ENCODE measurements at places on chromosomes 4 and X. TPM values are rescaled to one million over a fixed set of nuclear protein-coding genes. Genes with fewer than 3 reads are reported as not detected.
A peak's percentile ranks its signal among the peaks of the same experiment; 100 is the strongest.

PLAC1 gene
- not detected for total RNA-seq

GRCh38 chr4:3801931-3802550, 35.9 kb downstream of the ADRA2C start:
- DNase-seq = no peak

GRCh38 chr4:98828801-98829200, 100.1 kb downstream of the EIF4E start:
- DNase-seq = no peak

- DNase-seq = no peak
Measured at GRCh38 chr4:110830461-110830860, 207.6 kb upstream of the PITX2 start.

- no peak for DNase-seq
Measured at GRCh38 chr4:158111241-158111640, 61.6 kb downstream of the GASK1B start.

- DNase-seq = no peak
Measured at GRCh38 chr4:119725688-119726330, 97.2 kb upstream of the PDE5A start.

DNA sequence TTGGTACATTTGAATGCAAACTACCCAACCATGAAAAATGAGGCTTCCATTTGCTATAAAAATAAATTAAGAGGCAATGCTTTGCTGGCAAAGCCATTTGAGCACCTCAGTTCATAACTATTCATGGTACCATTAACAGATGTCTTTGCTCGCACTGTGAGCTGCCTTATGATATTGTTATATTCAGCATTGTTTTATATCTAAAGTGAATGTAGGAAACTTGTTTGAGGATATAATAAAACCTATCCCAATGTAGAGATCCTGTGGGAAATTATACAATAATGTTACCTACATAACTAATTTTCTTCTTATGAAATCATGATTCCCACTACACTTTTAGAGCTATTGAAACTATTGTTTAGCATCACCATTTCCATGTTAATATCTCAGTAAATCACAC, 125.2 kb upstream of the TRAM1L1 start:
- DNase-seq = no peak

OPN1LW gene
- not detected for total RNA-seq

- DNase-seq = no peak
Measured at GRCh38 chrX:40037367-40037766, 60.4 kb downstream of the BCOR start.

HSD17B13 gene
- 5.1 TPM for total RNA-seq

CHM gene
- 22.9 TPM for total RNA-seq

- DNase-seq = no peak
Measured at GRCh38 chrX:119105826-119106225, 21.8 kb downstream of the KIAA1210 start.

DNA sequence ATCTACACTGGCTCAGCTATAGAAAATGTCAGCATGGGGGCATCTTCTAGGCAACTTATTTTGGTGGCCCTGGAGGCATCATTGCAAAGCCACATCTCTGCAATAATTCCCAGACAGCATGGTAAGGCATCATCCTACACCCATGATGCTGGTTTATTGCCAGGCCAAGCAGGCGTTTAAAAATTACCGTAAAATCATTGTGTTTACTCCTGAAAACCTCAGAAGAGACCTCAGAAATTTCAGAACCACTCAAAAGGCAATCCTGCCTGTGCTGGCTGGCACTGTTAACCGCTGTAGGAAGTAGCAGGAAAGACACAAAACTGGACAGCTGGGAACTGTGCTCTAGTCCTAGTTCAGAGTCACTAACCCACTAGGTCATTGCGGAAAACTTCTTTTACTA, 63.2 kb downstream of the MID1 start:
- no peak for DNase-seq

- no peak for DNase-seq
Measured at GRCh38 chr4:87281603-87282002, 41.1 kb downstream of the HSD17B13 start.

AMER1 gene
- total RNA-seq = 3.7 TPM

DNA sequence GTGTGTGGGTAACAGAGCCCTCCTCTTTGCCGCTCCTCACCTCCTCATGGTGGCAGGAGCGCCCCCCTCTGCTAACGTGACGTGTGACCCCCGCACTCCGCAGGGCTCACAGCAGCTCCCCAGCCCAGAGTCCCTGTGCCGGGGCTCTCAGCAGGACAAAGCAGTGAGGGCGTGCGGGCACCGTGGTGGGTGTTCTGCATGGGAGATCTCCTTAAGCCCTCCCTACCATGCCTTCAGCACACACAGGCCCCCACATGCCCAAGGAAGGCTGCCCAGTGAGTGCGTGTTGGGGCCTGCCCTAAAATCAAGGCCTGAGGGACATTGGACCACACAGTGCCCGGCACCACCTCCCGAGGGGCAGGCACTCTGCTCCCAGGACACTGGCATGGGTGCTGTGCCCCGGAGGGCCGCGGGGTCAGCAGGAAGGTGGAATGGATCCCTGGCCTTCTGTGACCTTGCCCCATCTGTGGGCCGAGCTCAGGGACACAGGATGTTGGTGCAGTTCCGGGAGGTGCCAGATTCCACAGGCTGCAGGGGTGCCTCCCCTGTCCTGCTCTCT, 10.1 kb downstream of the PSAPL1 start:
- peak; percentile 44 for DNase-seq

DNA sequence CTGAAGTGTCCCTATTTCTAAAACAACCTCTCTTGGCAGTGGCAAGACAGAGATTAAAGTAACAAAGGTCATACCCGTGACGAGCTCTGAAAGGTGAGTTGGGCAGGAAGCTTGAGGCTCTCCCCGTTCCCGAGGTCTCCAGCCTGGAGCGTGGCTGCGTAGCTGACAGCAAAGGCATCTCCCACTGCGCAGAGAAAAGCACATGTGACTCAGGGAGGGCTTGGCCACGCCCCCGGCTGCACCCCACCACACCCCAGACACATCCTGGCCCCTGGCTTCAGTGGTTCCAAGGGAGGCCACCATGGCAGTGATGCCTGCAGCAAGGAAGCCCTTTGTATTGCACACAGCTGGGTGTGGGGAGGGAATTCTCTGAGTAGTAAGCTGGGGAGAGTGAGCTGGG, 23.1 kb downstream of the EVC2 start:
- no peak for DNase-seq

GRCh38 chr4:7309181-7309580, 116.8 kb downstream of the SORCS2 start:
- peak; percentile 77 for DNase-seq

DNA sequence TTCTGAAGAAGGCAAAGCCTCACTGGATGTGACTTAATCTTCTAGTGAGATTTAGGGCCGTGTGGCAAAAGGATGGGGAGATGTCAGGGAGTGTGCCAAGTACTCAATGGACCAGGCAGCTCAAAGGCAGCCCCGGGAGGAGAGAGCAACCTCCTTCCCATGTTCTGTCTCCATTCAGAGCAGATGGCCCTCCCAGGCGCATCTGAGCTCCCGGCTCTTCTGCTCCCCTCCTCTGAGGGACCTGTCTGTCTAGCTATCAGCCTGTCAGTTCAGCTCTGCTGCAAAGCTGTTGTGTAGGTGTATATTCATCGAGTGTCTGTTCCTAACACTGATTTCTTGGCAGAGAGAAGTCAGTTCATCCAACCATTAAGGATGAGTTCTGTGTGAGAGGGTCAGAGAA, 10.9 kb upstream of the PORCN start:
- DNase-seq = no peak

GRCh38 chrX:17831255-17831654, 29.8 kb downstream of the RAI2 start:
- no peak for DNase-seq

CLDN34 gene
- not detected for total RNA-seq

- peak; percentile 40 for DNase-seq
Measured at GRCh38 chr4:105994061-105994460, 98.8 kb downstream of the NPNT start.

GJB1 gene
- not detected for total RNA-seq

HTR2C gene
- not detected for total RNA-seq

DNA sequence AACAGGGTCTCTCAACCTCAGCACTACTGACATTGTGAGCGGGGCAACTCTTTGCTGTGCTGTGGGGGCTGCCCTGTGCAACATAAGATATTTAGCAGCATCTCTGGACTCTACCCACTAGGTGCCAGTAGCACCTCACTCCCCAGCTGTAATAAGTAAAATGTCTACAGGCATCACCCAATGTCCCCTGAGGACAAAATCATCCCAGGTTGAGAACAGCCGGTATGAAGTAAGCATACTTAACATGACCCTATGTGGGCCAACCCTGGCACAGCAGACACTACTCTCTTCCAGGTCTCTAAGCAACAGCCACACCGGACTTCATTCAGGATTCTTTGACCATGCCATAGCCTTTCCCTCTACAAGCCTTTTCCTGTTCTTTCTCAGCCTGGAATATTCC, 10.5 kb upstream of the MGST2 start:
- DNase-seq = peak; percentile 37

GRCh38 chr4:94803181-94803580, 45.4 kb downstream of the BMPR1B start:
- DNase-seq = no peak

- DNase-seq = no peak
Measured at GRCh38 chrX:15814771-15815365, 24.6 kb downstream of the ZRSR2 start.

GAB3 gene
- total RNA-seq = 3.9 TPM

DNA sequence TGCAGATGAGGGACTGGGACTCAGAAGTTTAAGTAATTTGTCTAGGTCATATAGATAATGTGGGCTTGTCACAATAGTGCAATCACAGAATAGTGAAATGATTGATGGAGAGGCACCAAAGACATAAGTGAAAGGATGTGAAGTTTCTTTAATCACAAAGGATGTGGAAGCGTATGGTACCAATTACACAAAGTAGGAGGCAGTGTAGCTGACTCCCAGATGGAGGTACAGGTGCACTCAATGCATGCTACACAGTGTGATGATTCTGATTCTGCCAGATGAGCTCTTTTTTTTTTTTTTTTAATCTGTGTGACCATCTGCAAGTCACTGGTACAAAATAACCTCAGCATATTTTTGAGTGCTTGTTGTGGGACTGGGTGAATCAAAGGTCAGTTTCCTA, 411.3 kb downstream of the SPRY1 start:
- DNase-seq = no peak

- no peak for DNase-seq
Measured at GRCh38 chr4:2252530-2253091, 9.3 kb downstream of the MXD4 start.

DNA sequence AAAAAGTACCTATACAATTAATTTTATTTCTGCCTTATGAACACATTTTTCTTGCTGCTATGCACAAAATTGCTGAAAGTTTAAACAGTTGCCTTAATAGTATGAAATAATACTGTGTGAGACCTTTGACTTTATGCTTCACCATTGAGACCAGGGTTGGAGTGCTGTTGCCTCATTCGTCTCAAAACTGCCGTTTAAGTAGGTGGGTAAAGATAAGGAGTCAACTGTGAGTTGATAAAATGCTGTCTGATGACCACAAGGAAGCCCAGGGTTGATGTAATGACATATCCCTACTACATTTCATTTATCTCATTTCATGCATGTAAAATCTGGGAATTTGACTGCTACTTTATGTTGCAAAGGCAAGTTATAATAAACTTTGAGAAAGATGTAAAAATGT, 23.4 kb downstream of the STK26 start:
- DNase-seq = no peak

DNA sequence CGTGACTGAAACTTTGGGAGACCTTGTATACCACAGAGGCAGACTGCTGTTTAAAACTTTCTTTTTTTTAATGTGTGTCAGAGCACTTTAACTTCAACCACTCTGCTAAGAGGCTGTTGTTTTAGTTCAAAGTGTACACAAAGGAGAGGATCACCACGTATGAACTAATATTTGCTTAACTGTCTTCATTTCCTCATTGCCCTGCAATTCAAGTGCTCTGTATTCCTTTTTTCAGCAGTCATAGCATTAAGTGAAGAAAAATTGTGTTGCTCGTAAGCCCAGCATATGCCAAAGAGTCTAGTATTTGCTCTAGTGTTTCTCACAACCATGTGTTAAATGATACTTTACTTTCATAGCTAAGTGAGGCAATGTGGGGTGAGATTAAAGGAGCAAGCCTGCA, 63.0 kb upstream of the HHIP start:
- no peak for DNase-seq

GRCh38 chr4:80730158-80730557, 300.4 kb upstream of the BMP3 start:
- DNase-seq = no peak

DNA sequence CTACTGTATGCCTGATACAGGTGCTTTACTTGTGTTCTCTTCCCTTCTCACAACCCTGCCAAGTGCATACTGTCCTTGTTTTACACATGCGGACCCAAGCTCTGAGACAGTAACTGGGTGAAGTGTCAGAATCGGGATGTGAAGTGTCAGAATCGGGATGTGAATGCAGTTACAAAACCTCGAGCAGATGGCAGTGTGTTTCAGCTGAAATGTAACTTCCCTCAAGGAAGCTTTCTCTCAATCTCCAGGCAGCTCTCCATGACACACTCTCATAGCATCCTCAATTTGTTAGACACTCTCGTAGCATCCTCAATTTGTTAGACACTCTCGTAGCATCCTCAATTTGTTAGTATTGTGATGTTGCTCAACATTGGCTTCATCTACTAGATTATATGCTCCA, 1.1 kb upstream of the HPSE start:
- no peak for DNase-seq

DNA sequence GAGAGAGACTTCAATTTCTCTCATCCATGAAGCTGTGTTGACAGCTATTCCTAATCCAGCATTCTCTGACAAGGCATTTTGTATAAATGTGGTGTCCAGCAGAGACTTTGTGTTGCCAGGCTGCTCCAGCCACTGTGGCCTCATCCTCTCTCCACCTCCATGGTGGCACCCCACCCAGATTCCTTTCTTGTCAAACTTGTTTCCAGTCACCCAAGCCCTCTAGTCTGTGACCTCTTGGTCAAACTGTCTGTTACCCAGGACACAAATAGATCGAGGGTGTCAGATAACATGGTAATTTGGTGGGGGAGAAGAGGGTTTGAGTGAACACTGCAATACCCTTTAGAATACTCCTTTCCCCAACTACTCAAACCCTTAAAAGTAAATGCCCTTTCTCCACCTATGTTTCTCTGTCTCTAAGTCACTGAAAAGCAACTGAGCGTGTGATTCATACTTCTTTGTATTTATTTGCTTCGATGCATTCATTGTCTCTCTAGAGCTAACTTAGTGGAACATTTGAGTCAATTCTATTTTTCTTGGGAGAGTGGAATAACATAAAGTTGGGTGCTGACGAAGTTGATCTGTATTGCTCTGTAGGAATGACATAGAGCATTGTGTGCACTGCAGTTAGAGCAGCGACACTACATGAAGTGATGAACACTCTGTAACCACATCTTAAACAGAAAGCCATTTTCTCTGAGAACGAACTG, 13.7 kb downstream of the PITX2 start:
- no peak for DNase-seq

- DNase-seq = no peak
Measured at GRCh38 chr4:145937971-145938611, 532 bp downstream of the ZNF827 start.

DNA sequence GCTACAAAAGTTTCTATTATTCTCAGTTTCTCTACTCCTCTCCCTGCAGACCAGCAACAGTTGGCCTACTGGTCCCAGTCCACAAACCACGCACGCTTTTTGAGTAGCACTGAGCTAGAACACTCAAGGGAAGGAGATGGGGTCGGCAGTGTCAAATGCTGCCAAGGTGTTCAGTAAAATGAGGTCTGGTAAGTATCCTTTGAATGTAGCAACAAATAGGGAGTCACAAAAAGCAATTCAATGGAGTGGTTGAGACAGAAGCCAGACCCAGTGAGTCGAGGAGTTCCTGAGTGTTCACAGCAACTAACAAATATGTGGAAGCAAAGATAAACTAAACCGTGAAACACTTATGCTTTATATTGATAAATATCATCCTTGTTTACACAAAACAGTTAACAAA, 355.7 kb downstream of the MID1IP1 start:
- DNase-seq = no peak

Measured in breast epithelium (tissue), 4 donors.